CD4-positive, CD25-positive, alpha-beta regulatory T cell (primary cell): ENCODE measurements at places on chromosomes 12 and 14.

DNA sequence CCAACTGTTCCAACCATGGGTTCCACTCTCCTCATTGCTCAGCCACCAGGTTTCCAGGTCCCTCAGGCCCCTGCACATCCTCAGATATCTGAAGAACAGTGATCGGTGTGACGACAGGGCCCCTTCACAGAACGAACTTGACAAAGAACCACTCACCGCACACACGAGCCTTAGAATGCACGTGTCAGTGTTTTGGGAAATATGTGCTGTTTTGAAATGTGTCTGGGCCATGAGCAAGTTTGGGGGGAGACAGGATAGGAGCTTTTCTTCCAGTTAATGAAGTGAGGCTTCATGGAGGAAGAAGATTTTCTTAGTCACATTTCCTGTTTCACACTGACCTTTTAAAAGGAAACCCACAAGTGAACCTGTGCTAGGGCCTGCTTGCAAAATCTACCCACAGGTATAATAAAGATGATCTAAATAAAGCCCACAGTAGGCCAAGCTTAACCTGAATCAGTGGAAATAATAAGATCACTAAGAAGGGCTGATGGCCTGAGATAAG lies 58.6 kb downstream of the ZFP36L1 start:
- peak overlapping the region; percentile 73 for H3K27ac ChIP-seq
- peak overlapping the region; percentile 57 for H3K4me3 ChIP-seq
- DNase-seq = peak; percentile 43
- H3K4me1 ChIP-seq = peaks cover 41% of the 10 kb centered on the region
- no peaks in the 10 kb centered on the region for H3K36me3 ChIP-seq
- H3K27me3 ChIP-seq = no peaks in the 10 kb centered on the region

DNA sequence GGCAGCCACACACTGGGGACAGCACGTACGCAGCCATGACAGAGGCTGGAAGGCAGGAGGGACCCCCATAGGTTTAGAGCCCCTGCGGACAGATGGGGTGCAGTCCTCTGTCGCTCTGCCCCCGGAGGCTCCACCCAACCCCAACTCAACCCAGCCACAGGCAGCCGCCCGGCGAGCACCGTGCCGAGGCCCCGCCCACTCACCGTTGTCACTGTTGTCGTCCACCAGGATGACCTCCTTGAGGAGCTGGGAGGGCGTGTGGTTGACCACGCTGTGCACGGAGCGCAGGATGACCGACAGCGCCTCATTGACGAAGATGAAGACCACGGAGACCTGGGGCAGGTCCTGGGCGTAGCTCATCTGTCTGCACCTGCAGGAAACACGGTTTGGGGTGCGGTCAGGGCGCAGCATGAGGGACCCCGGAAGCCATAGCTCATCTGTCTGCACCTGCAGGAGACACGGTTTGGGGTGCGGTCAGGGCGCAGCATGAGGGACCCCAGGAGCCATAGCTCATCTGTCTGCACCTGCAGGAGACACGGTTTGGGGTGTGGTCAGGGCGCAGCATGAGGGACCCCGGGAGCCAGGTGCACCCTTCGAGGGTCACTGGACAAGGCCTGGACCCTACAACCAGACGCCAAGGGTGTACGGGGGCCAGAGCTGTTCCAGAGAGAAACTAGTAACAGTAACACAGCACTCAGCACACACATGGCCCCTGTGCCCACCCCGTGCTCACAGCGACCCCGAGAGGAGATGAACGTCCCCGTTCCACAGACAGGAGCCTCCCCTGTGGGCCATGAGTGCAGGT lies 66.9 kb downstream of the GALNT9 start:
- DNase-seq = no peak
- H3K27me3 ChIP-seq = no peaks in the 10 kb centered on the region
- H3K27ac ChIP-seq = no peak overlapping the region

GRCh38 chr12:124170760-124171159 lies 124.1 kb upstream of the RFLNA start:
- H3K27ac ChIP-seq = no peak overlapping the region
- H3K36me3 ChIP-seq = no peaks in the 10 kb centered on the region
- DNase-seq = no peak
- H3K27me3 ChIP-seq = no peaks in the 10 kb centered on the region
- H3K4me1 ChIP-seq = no peaks in the 10 kb centered on the region

- no peaks in the 10 kb centered on the region for H3K36me3 ChIP-seq
- no peak overlapping the region for H3K4me3 ChIP-seq
- peaks cover 2% of the 10 kb centered on the region for H3K27me3 ChIP-seq
- H3K4me1 ChIP-seq = no peaks in the 10 kb centered on the region
- no peak overlapping the region for H3K27ac ChIP-seq
Observed at GRCh38 chr12:65896743-65897142, 72.5 kb downstream of the HMGA2 start.

DNA sequence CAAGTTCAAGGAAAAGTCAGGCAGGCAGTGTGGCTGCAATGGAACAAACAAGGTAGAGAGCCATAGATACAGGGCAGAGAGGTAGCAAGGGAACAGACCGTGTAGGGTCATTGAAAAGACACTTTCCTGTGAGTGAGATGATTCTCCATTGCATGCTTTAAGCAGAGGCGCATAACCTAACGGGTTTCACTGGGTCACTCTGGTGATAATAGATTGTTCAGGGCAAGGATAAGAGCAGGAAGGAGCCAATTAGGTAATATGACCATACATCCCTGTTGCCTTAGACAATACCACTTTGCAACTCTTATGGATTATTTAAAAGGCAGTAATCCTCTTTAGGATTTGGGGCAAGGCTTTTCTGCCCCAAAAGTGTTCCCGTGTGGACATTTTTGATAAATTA lies 214.1 kb downstream of the PTPRO start:
- H3K4me1 ChIP-seq = peaks cover 19% of the 10 kb centered on the region
- DNase-seq = no peak
- no peak overlapping the region for H3K4me3 ChIP-seq
- no peak overlapping the region for H3K27ac ChIP-seq
- no peaks in the 10 kb centered on the region for H3K27me3 ChIP-seq

- no peak for DNase-seq
- H3K4me1 ChIP-seq = no peaks in the 10 kb centered on the region
- no peak overlapping the region for H3K27ac ChIP-seq
- no peaks in the 10 kb centered on the region for H3K36me3 ChIP-seq
- H3K27me3 ChIP-seq = no peaks in the 10 kb centered on the region
Observed at GRCh38 chr12:130552483-130552996, 163.6 kb downstream of the RIMBP2 start.

DNA sequence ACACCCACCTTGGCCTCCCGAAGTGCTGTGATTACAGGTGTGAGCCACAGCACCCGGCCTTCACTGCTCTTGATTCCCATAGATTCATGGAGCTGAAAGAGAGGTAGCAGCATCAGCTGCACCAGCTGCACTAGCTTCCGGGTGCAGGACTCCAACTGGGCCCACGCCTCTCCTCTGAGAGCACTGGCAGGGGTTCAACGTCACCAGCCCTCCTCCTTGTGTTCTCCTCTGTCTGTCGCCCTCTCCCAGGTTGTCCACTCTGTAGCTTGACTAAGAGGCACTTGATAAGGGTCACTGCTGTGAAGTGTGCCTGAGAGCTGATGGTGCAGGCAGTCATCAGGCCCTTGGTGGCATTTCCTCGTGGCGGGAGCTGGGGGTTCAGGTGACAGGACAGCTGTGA lies 28.3 kb downstream of the MLXIP start:
- H3K4me1 ChIP-seq = peaks cover 48% of the 10 kb centered on the region
- no peaks in the 10 kb centered on the region for H3K36me3 ChIP-seq
- no peak overlapping the region for H3K4me3 ChIP-seq

- peaks cover 45% of the 10 kb centered on the region for H3K36me3 ChIP-seq
- no peak for DNase-seq
- H3K4me1 ChIP-seq = no peaks in the 10 kb centered on the region
Observed at GRCh38 chr12:22518060-22518719, 26.2 kb downstream of the C2CD5 start.

DNA sequence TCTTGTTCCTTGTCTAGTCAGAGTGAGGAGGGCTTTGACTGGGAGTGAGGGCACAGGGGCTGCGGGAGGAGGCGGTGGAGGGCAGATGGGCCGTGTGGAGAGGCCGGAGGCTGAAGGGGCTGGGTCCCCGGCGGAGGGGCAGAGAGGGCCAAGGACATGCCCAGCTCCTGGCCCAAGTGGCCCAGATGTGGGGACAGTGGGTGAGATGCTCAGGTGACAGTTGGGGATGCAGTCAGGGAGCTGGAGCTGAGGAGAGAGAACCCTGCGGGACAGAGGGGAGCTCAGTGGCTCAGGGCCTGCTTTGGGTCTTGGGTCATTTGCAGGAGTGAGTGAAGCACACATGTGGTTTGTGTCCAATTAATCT lies 26.5 kb upstream of the PLD4 start:
- no peak overlapping the region for H3K27ac ChIP-seq
- DNase-seq = no peak
- no peaks in the 10 kb centered on the region for H3K27me3 ChIP-seq
- no peak overlapping the region for H3K4me3 ChIP-seq

DNA sequence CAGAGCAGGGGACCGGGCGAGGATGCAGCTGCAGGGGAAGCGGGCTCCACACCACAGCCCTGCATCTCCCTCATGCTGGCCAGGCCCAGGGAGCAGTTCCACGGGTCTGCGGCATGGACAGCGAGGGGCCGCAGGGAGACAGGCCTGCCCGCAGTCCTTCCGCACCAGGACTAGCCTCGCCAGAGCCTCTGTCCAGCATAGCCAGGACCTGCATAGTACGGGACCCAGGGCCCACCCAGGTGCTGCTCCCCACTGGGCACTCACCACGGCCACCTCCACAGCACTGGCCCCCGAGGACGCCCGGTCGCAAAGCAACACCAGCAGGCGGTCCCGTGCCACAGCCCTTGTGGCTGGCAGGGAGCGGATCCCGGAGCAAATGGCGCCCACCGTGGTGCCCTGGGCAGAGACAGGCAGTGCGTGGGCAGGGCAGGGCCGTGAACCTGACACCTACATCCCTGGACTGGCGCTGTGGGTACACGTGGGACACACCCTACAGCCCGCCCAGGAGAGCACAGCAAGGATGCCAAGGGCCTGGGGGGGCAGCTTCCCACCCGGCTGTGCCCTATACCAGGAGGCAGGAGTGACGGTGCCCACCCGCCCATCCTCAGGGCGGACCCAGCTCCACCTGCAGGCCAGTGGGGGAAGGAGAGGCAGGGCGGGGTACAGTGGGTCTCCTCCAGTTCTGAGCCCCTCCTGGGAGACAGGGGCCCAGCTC lies 23.8 kb downstream of the JAG2 start:
- H3K4me3 ChIP-seq = no peak overlapping the region
- no peaks in the 10 kb centered on the region for H3K27me3 ChIP-seq
- no peaks in the 10 kb centered on the region for H3K36me3 ChIP-seq
- no peak overlapping the region for H3K27ac ChIP-seq
- no peak for DNase-seq
- H3K4me1 ChIP-seq = no peaks in the 10 kb centered on the region

DNA sequence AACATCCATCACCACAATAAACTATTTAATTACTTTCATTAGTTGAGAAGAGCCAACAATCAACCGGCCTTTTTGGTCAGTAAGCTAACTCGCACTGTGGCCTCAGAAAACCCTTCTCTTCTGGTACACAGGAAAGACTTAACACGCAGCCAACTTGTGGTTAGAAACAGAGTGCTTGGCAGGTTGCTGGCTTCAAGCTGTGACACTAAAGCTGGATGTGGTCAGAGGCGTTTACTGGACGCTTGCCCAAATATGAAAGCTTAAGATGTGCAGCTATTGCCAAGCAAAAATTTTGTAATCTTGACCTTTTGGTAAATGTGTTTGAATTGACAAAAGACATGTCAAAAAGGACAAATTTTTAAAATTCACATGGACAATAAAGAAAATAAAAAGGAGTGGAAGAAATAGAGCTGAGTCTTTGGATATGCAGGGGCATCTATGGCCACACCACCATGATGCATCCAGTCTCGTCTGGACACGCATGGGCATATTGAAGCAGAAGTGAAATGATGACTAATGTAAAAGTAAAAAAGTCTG lies 2.6 kb upstream of the KLRK1 start:
- H3K27ac ChIP-seq = no peak overlapping the region
- H3K27me3 ChIP-seq = no peaks in the 10 kb centered on the region
- no peak for DNase-seq

GRCh38 chr12:6698352-6699046 lies 2.1 kb downstream of the PIANP start:
- H3K4me1 ChIP-seq = peaks cover 13% of the 10 kb centered on the region
- H3K36me3 ChIP-seq = no peaks in the 10 kb centered on the region
- no peak for DNase-seq
- peaks cover 23% of the 10 kb centered on the region for H3K27me3 ChIP-seq
- H3K4me3 ChIP-seq = no peak overlapping the region

GRCh38 chr12:57477710-57478681 lies 1.7 kb downstream of the ARHGAP9 start:
- peaks cover 24% of the 10 kb centered on the region for H3K36me3 ChIP-seq
- H3K4me3 ChIP-seq = peak overlapping the region; percentile 93
- H3K27ac ChIP-seq = peak overlapping the region; percentile 97
- peak; percentile 59 for DNase-seq
- H3K27me3 ChIP-seq = no peaks in the 10 kb centered on the region
- peaks cover 87% of the 10 kb centered on the region for H3K4me1 ChIP-seq

DNA sequence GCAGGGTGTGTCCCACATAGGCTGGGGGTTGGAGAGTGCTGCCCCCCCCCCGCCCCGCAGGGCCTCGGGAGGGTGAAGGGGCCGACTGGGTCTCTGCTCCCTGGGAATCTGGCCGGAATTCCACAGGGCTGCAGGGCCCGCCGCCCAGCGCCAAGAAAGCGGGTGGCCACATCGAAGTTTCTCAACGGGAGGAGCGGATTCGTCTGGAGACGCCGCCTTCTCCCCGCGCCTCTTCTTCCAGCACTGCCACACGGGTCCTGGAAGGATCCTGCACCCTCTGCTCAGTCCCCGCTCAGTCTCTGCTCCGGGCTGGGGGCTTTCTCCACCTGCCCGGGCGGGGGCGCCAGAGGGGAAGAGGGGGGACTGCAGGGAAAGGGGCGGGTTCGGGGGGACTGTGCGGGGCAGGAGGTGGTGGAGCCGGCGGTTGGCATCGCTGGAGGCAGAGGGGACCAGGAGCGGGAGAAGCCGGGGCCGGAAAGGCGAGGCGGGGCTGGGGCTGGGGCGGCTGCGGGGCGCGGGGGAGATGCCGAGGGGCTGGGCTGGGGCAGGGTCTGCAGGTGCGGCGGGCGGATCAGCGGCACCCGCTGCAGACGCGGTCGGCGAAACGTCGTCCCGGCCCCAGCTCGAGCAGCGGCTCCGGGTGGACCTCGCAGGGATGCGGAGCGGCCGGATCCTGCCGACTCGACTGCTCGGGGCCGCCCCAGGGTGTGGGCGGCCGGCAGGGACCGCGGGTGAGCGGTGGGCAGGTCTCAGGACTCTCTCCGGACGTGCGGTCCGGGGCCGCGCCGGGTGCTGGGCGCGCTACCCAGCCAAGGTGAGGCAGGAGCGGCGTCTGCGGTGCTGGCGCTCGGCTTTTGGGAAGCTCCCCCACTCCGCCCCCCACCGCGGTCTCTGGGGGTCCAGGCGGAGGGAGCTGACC lies 811.4 kb upstream of the TMEM132C start:
- no peaks in the 10 kb centered on the region for H3K4me1 ChIP-seq
- H3K4me3 ChIP-seq = no peak overlapping the region
- no peaks in the 10 kb centered on the region for H3K27me3 ChIP-seq
- H3K36me3 ChIP-seq = no peaks in the 10 kb centered on the region
- H3K27ac ChIP-seq = no peak overlapping the region
- no peak for DNase-seq

GRCh38 chr12:93025145-93026103 lies 96.3 kb upstream of the EEA1 start:
- H3K36me3 ChIP-seq = no peaks in the 10 kb centered on the region
- no peaks in the 10 kb centered on the region for H3K4me1 ChIP-seq
- no peak overlapping the region for H3K27ac ChIP-seq
- H3K27me3 ChIP-seq = no peaks in the 10 kb centered on the region
- DNase-seq = peak; percentile 52

GRCh38 chr14:34796902-34797301 lies 78.3 kb downstream of the BAZ1A start:
- H3K4me1 ChIP-seq = no peaks in the 10 kb centered on the region
- no peak overlapping the region for H3K27ac ChIP-seq
- DNase-seq = no peak
- no peak overlapping the region for H3K4me3 ChIP-seq
- H3K27me3 ChIP-seq = no peaks in the 10 kb centered on the region
- peaks cover 66% of the 10 kb centered on the region for H3K36me3 ChIP-seq
